ENCODE measurements at places on chromosomes 16 and 17.
A peak's percentile ranks its signal among the peaks of the same experiment; 100 is the strongest.

- DNase-seq = no peak
Observed at GRCh38 chr16:648071-648780, 939 bp upstream of the WDR90 start.

GRCh38 chr17:32525122-32525521 lies 38.3 kb downstream of the CDK5R1 start:
- DNase-seq = peak; percentile 61

GRCh38 chr17:19726631-19727376 lies 10.4 kb upstream of the SLC47A2 start:
- DNase-seq = no peak

DNA sequence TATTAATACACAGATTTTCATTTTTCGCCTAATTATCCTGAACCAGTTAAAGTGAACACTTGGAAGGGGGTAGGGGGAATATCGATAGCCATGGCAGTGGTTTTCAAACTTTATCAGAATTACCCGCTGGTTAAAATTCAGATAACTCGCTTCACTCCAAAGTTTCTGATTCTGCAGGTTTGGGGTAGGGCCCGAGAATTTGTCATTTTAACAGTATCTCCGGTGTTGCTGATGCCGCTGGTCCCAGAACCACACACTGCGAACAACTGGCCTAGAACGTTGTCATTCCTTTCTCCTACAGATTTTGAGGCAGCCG lies 313 bp upstream of the NSRP1 start:
- DNase-seq = no peak

DNA sequence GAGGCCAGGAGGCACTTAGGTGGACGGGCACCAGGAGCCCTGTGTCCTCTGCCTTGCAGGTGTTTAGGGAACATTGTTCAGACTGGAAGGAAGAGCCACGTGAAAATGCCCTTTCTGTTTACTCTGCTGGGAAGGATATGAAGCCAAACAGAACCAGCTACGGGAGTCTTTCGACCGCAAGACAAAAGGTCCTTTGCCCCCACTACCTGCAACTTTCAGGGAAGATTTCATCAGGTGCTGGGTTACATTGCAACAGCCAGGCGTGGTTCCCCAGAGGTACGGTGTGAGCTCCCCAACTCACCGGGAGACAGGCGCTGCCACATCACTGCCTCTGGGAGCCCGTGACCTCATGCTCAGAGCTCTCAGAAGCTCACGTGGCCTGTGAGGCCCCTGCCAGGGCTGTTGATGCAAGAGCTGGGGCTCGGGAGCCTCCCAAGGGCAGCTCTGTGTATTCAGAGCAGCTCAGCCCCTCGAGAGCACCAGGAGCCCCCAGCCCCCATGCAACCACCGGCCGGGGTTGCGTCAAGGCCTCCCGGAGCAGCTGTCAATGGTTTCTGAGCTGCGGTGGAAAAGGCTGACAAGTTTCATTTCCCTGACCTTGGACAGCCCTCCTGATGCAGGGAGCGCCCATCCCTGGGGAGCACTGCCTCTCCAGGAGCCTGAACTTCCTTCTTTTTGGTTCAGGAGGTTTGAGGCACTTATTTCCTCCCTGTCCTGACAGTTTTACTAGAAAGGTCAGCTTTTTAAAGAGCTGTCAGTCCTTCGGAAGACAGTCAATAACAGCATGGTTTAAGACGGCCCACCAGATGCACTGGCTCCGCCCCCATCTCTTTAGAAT lies 42.1 kb downstream of the TBC1D16 start:
- DNase-seq = peak; percentile 92

DNA sequence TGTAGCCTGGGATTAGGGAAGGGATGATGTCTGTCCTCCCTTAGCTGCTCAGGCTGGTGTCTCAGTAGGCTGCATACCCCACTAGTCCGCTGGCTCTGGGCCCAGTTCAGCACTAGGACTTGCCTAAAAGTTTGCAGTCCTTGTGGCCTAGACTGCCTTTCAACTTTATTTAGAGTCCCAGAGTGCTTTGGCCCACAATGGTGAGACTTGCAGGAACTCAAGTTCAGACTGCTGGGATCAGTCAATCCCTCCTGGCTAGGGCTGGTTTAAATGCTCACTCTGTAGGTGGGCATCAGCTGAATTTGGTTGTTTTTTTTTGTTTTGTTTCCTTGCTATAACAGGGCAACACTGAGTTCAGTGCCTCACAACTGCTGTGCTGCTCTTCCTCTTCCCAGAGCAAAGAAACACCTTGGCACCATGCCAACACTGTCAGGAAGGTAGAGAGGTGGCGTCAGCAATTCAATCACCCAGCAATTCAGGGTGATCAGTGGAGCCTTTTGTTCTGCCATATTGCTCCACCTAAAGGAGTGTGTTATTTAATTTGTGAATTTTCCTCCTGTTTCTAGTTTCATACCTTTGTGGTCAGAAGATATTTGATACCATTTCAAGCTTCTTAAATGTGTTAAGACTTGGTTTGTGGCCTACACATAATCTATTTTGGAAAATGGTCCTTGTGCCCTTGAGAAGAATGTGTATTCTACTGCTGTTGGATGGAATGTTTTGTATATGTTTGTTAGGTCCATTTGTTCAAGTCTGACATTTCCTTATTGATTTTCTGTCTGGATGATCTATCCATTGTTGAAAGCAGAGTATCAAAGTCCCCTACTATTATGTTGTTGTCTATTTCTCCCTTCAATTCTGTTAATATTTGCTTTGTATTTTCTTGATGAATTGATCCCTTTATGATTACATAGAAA lies 284.0 kb upstream of the PMFBP1 start:
- no peak for DNase-seq

DNA sequence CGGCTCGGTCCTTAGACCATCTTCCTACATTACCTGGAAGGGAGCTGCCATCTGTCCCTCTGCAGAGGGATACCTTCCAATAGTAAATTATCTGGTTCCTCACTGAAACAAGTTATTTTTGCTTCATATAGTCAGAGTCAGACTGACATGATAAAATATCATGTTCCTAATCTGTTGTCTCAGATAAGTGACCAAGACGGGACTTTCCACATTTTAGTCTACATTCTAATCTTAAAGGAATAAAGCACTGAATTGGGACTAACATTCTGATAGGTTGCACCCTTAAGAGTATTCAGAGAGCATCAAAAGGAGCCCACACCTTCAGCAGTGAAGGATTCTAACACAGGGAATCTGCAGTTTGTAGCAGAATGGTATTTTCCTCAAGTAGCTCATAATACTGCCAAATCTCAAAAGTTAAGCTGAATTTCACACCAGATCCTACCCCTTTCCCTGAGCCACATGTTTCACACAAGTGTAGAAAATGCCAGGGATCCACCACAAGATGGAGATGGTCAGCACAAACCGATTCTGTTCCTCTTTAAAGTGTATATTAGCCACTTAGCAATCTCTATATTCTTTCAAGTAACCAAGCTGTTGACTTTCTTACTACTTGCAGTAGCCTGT lies 13.4 kb downstream of the GINS2 start:
- DNase-seq = no peak

DNA sequence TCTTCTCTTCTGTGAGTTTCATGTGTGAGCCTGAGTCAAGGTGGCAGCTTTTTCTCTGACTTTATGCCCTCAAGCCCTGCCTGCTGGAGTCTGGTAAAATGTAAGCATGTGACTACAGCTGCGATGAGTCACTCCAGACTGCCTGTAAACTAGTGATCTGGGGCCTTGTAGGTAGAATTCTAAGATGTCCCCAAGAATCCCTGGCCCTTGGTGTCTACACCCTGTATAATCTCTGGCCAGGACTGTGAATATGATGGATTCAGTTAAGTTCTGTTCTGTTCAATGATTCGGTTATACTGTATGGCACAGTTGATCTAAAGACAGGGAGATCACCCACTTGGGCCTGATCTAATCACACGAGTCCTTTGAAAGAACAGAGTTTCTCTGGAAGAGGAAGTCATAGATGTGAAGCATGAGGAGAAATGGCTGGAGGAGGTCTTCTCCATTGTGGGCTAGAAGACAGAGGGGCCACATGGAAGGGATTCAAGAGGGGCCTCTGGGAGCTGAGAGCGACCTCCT lies 29.8 kb downstream of the PRSS54 start:
- DNase-seq = peak; percentile 11

DNA sequence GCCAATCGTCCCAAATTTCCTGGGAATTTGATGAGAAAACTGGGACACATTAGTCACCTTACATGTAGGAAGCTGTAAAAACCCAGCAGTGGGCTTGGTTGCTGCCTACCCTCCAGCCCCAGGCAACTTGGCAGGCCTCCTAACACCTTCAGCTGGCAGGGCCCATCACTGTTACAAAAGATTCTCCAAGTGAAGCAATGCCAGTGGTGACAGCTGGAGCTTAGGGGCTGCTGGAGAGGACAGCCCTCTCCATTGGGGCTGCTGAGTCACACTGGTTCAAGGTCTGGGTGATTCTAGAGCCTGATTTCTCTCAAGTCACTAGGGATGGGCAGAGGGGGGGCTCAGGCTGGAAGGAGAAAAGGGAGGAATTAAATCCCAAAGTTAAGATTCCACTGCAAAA lies 180.6 kb downstream of the COPRS start:
- DNase-seq = no peak

DNA sequence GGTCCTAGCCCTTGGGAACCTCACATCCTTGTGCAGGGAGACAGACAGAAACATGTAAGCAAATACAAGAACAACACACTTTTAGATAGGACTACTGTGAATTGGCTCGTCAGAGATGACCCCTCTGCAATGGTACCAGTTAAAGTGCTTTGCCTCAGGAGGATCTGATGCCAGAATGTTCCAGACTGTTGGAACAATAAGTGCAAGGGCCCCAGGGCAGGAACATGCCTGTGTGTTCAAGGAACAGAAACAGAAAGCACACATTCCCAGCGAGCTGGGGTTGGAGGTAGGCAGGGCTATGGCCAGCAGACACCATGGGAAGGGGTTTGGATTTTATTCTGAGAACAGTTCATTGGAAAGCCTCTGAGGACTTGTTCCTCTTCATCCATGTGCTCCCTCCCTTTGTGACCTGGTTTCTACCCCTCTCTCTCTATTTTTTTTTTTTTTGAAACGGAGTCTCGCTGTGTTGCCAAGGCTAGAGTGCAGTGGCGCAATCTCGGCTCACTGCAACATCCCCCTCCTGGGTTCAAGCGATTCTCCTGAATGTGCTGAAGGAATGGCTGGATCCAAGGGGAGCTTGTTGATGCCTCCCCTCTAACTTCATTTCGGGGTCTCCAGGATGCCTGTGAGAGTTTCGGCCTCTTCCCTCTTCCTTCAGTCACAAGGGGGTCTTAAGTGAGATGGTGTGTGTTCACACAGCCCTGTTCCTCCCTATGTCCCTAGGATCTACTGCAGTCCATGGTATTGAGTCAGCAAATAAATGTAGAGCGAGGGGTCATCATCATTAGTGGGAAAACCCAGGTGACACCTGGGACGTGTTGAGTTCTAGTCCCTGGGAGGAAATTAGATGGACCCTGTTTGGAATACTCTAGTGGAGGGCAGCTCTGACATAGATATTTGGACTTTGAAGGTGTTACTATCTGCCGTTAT lies 6.4 kb downstream of the STAT5A start:
- DNase-seq = no peak

GRCh38 chr17:82751171-82751570 lies 694 bp upstream of the TBCD start:
- DNase-seq = no peak

DNA sequence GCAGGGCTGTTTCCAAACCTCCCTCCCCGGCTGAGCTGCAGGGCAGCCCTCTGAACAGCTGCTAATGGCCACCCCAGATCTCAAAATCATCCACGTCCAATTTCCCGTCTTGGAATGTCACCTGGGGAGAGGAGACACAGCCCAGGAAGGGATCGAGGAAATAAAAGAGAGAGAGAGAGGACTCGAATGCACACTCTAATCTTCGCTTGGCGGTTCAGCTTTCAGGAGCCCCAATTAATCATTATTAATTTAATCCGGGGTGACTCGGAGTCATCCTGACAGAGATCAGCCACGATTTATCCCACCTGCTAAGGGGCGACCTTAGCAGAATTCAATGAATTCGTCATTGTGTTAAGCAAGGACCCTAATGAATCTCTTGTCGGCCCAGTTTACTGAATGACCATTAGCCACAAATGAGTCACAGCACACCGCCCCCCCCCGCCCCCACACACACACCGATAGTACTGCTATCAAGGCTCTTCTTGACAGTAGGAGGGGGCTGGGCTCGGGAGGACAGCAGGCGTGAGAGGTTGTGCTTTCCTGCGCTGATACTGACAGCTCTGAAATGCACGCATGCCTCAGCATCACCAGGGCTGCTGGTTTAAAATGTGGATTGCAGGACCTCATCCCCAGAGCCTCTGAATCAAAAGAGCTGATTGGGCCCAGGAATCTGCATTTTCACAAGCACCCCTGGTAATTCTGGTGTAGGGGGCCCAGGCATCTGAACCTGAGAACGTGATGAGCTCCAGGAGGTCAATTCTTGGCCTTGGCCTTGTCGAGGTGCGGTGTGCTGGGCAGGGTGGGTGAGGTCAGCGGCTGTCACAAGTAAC lies 190.0 kb upstream of the CIBAR2 start:
- DNase-seq = no peak

DNA sequence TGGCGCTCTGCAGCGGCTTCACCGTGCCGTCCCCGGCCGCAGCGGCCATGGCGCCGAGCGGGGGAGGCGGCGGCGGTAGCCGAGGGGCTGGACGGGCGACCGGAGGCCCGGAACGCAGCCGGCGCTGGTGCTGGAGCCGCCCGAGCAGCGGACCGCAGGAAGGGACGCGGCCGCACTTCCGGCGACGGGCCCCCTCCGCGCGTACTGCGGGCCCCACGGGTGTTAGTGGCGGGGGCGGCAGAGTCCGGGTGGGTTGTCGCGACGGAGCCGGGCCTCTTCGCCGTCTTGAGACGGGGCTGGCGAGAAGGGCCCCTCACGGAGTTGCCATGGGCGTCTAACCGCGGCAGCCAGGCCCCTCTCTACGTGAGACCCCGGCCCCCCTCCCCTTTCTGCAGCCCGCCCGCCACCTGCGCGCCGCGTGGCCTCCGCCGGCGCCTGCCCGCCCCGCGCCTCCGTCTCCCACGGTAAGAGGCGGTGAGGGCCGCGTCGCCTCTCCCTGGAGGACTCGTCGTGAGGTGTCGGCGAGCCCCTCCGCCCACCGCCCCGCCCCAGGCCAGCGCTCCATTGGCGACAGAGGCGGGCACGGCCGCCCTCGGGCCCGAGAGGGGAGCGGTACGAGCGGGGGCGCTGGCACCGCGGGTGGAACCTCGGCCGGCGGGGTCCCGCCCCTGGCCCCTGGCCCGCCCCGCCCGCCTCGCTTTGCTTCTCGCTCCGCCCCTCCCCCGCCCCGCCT lies at the start of the genes VPS9D1 and ZNF276:
TSS of gene VPS9D1 (minus strand) at position 86 of the 733 bp plus-strand sequence. CDS start at position 49, 37 bp downstream.
TSS of gene ZNF276 (plus strand) at position 725 of the 733 bp plus-strand sequence. CDS start 104 bp downstream, outside the sequence.
- DNase-seq = peak; percentile 33

GRCh38 chr16:495127-495748 lies 32.3 kb upstream of the CAPN15 start:
- DNase-seq = no peak

All from fibroblast of skin of left quadriceps (primary cell).